ENCODE measurements at places on chromosomes 3 and 15.

GRCh38 chr3:97059168-97059567, 244.8 kb downstream of the EPHA6 start:
- no peak for DNase-seq

GRCh38 chr3:119311081-119311925, 17.1 kb downstream of the ARHGAP31 start:
- peak; percentile 71 for DNase-seq

DNA sequence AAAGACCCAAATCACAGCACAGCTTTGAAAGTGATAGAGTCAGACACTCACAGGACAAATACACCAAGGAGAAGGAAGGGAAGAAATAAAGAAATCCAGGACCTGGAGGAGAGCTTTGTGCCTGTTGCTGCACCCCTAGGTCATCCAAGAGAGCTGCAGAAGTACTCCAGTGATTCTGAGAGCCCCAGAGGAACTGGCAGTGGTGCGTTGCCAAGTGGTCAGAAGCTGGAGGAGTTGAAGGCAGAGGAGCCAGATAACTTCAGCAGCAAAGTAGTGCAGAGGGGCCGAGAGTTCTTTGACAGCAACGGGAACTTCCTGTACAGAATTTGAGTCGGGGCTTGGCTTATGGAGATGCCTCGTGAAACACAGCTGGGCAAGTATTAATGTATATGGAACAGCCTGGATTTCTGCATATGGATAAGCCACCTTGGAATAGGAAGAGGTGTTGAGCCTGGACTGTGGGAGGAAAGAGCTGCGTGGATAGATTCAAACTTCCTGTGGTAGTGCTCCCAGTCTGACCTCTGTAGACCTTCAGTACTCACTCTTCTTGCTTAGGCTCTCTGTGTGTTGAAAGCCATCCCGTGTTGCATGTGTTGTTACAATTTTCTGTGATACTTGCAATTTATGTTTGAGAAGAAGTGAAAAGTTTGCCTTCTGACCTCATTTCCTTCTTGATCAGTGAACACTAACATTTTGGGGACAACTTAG, 6.1 kb downstream of the NGRN start:
- DNase-seq = no peak

- no peak for DNase-seq
Measured at GRCh38 chr3:129416415-129416814, 12.0 kb downstream of the EFCAB12 start.

GRCh38 chr3:152253514-152253913, 15.2 kb upstream of the MBNL1 start:
- DNase-seq = peak; percentile 86

DNA sequence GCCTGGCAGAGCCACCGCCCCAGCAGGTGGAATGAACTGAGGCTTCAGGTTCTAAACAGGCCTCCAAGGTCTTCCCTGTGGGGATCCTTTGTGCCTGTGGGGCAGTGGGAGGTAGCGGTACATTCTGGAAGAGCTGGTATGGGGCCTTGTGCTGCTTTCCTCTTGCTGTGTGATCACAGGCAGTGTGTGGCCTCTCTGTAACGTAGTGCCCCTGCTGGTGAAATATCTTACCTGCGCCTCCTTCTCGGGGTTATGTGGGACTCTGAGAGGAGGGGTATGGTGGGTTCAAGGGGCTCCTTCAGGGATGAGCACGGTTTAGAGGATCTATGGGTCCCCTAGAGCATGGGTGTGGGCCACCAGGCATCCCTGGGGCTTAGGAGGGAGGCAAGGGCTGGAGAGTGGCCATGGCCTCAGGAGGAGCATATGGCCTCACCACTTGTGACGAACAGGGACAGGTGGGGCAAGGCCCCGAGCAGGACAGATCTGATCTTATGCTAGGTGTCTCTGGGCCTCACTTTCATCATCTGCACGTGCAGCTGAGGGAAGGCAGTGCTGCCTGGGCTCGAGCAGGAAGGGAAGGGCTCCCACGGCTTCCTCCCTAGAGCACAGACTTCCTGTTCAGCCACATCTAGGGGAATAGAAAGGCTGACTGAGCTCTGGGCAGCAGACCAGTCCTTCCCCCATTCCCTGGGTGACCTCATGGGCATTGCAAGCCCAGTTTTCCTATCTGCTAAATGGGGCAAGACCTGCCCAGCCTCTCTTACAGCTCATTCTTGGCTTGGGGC, 1.9 kb upstream of the ALS2CL start:
- peak; percentile 91 for DNase-seq

Measured in inflammatory macrophage treated with lipopolysaccharide for 1 hour (primary cell).